Sciatic nerve (tissue), 2 donors: ENCODE measurements at places on chromosomes 5 and 9. TPM values are rescaled to one million over a fixed set of nuclear protein-coding genes. Genes with fewer than 3 reads are reported as not detected.

GRCh38 chr5:95907740-95908706 is 53.6 kb downstream of the ELL2 start:
- DNase-seq, result no peak

GRCh38 chr5:80127116-80127552 is 92.0 kb downstream of the THBS4 start:
- no peak for DNase-seq

DNA sequence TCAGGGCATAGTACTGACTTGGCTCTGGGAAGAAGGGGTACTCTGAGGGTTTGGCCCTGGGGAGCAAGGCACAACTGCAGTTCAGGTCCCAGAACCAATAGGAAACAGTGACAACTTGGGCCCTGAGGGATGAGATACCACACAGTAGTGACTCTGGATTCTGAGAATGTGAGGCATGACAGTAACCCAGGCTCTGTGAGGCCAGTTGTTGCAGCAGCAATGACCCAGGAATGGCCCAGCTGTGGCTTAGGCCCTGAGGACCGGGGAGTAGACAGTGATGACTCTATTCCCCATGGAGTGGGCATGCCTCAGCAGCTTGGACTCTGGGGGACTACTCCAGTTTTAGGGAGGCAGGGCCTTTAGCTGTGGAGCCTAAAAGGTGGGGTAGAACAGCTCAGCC is 21.5 kb upstream of the NFIL3 start:
- DNase-seq, result no peak

GRCh38 chr9:121750715-121751623 is 99.5 kb downstream of the DAB2IP start:
- no peak for DNase-seq

DNA sequence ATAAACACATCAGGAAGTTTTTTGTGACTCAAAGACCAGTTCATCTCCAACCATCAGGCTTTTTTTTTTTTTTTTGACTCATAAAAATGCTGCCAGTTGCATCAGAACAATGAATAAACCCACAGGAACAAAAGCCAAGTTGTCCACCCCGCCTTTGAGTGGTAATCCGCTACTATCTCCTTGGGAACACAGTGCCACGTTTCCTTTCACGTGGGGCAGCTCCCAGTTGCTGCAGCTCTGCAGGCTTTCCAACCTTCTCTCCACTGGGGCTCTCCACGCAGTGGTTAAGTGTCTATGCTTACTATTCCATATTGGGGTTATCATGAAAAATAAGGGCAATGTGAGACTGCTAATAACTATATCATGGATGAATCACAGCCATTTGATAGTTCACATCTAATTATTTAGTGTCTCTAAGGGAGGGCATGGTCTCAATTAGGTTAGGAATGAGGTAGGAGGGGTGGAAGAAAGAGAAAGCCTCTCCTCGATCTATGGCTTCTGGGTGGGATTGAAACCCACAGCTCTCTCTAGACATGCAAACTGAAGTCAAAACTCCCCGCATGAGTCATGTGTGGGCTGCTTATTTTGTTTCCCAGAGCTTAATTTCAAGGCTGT is 55.8 kb upstream of the ACTBL2 start:
- DNase-seq, result no peak

DNA sequence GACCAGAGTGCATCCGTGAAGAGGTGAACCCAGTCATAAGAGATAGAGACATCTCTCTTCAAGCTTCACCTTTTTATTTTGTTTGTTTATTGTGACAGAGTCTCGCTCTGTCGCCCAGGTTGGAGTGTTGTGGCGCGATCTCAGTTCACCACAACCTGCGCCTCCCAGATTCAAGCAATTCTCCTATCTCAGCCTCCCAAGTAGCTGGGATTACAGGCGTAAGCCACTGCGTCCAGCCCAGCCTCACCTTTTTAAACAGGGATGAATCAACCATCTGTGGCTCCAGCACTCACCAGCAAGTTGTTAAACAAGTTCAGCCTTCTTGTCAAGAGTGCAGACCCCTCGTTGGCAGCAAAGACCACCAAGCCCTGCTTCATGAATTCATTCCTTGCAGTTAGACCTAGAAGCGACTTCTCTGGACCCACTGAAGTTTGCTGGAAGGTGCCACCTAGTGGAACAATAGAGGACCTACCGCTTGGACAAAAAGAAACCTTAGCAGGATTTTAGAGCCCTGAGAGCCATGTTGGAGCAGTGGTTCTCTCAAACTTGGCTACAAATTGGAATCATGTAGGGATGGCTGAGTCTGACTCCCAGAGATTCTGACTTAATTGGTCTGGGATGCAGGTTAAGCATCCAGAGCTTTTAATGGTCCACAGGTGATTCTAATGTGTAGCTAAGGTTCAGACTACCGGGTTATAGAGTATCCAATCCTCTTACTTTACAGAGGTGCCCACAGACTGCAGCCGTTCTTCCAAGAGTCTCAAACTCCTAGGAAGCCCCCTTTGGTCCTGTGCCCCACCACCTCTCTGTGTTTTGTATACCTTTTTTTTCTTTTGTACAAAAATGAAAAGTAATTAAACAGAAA is 10.5 kb upstream of the GALNT10 start:
- no peak for DNase-seq

GRCh38 chr5:157245886-157246285 is 20.0 kb upstream of the CYFIP2 start:
- DNase-seq, result no peak

GRCh38 chr5:74289691-74290090 is 350.8 kb downstream of the ENC1 start:
- no peak for DNase-seq

The ISL1 gene
- total RNA-seq, result 0.49 TPM
